AG10803 (cell line): ENCODE measurements at places on chromosomes 2 and 18.

DNA sequence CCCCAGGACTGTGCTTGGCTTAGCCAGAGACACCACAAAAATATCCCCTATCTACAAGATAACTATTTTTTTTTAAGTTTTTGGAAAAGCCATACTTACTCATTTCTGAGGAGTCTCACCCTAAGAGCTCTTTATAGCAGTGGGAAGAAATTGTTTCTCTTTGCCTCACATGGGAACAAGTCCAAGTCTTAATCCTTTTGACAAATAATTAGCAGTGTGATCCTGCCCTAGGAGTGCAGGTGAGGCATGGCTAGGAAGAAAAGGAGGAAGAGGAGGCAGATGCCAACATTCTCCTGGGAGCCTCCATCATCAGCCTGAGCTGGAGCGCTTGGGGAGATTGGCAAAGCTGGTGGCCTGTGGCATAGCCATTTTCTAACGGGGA lies 115.6 kb downstream of the STPG4 start:
- no peak for DNase-seq

- DNase-seq: no peak
These were observed 34.1 kb upstream of the ASPRV1 start for GRCh38 chr2:69995511-69995910.

GRCh38 chr2:113910110-113910717 lies 20.3 kb downstream of the ACTR3 start:
- DNase-seq: no peak

- no peak for DNase-seq
These were observed 491.0 kb upstream of the KLHL29 start for GRCh38 chr2:22893761-22894517.

DNA sequence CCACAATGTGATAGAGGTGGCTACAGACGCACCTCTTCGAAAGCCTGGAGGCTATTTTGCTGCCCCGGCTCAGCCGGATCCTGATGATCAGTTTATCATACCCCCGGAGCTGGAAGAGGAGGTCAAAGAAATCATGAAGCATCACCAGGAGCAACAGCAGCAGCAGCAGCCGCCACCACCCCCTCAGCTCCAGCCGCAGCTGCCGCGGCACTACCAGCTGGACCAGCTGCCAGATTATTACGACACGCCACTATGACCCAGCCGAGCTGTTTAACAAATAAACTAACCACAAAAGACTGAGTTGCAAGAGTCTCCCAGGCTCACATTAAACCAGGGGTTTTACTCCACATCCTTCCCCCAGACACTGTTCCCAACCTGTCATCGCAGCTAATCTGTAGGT lies 263.8 kb downstream of the PHLPP1 start:
- peak; percentile 85 for DNase-seq

DNA sequence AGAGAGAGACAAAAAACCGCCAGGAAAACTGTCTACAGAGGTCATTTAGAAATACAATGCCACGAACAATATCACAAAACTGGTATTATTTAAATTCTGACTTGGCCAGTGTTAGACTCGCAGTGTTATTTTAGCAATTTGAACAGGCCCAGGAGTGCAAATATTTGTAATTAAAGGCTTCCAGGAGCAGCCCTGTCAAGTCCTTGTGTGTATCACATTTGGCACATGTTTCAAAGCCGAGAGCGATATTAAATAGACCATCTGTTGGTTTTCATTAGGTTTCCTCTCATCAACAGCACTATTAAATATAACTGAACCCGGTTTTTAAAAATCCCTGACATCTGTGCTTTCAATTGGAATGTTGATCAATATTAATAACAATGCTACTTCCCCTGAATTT lies 656.9 kb downstream of the TSN start:
- DNase-seq: no peak

GRCh38 chr2:1162768-1163584 lies 212.3 kb downstream of the SNTG2 start:
- DNase-seq: no peak

DNA sequence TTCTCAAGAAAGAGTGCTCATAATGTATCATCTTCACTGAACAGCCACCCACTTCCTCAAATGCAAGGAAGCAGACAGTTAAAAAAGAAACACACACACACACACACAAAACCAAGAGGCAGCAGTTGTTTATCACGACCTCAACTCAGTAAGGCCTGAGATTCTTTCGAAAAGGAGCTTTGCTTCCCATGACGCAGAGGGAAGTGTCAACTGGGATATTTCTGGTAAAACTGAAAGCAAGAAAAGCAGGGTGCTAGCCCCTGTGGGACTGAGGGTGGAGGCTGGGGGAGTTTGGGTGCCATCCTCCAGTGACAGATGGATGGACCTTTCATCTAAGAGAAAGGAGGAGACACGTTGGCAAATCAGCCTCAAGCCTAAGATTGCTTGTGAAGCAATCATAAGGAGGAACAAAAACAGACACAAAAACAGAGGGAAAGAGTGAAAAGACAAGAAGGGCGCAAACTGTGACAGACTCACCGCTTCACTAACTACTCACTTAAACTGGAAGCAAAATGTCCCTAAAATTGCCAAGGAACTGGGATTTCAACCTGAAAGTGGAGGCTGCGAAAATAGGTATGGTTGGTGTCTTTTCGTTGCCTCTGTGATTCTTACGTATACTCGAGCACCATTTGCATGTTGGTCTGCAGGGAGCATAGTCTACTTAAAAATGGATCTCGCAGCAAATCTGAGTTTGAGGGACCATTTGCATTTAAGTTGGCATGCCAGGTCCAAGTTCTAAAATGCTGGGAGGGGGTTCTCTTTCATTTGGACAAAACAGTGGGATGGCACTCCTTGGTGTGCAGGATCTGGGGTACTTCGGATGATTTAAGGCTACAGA lies at the start of gene ARHGAP25:
Gene ARHGAP25, plus strand, starts transcription at position 124 of the 838 bp plus-strand sequence. Its CDS starts 389 bp downstream, at position 513.
- no peak for DNase-seq

DNA sequence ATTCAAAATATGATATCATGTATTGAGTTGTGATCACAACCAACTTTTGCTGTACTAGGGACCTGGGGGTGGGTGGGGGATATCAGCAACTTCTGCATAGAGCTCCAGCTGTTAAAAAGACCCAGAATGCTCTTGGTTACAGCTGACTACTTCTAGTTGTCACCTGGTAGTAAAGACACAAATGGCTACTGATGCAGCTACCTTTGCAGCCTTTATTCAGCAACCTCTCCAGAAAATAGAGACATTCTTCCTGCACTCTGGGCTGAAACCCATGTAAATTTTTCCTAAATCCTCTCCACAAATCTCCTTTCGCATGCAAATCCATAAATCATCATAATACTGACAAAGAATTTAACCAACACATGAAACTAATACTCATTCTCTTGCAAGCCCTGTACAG lies 238.3 kb downstream of the TCF4 start:
- no peak for DNase-seq

DNA sequence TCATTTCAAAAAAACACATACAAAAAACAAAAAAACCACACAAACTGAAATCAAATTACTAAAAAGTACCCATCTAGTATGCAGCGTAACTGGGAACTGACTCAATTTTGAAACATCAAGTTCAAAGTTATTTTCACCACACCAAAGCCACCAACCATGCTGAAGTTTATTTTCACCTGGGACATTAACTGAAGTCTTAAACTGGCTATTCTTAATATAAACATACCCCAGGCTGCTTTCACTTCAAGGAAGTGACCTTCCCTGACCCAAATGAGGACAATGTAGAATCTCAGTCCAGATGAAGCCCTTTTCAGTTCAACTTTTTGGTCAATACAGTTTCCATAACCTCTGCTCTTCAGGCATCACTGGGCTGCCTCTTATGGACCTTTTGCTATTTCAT lies 84.6 kb downstream of the PIGN start:
- DNase-seq: no peak

- no peak for DNase-seq
These were observed 14.3 kb upstream of the ANKRD53 start for GRCh38 chr2:70964133-70964532.

DNA sequence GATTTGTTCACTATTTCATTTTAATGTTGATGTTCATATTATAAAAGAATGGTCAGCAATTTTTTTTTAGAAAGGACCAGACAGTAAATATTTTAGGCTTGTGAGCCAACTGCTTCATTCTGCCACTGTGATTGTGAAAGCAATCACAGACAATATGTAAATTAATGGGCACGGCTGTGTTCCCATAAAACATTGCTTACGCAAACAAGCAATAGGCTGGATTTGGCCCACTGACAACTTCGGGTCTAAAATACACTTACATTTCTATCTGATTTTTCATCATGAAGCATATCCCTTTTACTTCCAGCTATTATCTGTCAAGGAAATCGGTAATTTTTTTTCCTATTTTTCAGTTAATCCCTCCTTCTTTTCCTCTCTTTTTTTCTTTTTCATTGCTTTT lies 182.2 kb upstream of the CDH2 start:
- peak; percentile 2 for DNase-seq

- no peak for DNase-seq
These were observed 351.6 kb downstream of the METTL4 start for GRCh38 chr18:2219706-2220105.

DNA sequence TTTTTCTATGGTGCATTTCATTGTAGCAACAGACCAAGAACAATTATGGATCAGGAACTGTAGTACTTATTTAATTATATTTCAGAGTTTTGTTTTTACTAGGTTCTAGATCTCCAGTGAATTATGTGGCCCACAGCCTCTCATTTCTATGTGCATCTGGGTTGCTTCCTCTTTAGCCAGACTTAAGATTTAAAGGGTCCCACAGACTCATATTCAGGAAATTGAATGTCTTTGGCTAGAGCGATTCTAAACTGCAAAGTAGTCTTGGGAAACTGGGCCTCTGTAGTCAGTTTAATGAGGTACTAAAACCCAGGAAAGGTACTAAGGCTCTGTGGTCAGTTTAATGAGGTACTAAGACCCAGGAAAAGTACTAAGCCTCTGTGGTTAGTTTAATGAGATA lies 94.4 kb downstream of the LYPD6B start:
- DNase-seq: no peak
